CD8-positive, alpha-beta memory T cell (primary cell): ENCODE measurements at places on chromosomes 11 and 22.

DNA sequence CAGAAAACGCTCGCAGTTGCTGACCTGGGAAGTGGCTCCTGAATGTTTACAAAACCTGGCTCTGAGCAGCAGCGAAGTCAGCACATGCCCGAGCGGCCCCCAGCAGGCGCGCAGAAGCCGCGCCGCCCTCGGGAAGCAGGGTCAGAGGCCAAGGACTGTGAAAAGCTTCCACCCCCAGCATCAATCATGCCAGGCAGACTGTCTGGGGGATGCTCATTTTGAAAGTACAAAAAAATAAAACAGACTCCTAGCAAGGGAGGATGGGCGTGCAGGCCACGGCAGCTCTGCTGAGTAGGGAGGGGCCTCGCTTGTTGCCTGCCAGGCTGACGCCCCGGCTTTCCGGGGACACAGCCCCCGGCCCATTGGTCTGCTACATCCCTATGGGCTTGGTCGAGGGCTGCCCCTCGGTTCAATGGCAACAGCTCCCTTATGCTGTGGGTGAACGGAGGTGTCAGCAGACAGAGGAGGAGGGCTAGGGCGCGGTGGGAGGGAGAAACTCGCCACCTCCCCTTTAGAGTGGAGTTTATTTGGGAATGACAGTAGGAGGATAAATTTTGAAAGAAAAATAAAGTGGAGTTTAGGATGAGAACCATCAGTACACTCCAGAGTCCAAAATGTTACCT is 37.7 kb upstream of the GNB1L start:
- DNase-seq, result peak; percentile 72

- DNase-seq, result no peak
Measured at GRCh38 chr11:10730151-10730550, 20.9 kb upstream of the CTR9 start.

- no peak for DNase-seq
Measured at GRCh38 chr11:134250246-134250645, 2.9 kb downstream of the THYN1 start.

GRCh38 chr11:4606231-4607015 is 1.6 kb downstream of the TRIM68 start:
- no peak for DNase-seq

DNA sequence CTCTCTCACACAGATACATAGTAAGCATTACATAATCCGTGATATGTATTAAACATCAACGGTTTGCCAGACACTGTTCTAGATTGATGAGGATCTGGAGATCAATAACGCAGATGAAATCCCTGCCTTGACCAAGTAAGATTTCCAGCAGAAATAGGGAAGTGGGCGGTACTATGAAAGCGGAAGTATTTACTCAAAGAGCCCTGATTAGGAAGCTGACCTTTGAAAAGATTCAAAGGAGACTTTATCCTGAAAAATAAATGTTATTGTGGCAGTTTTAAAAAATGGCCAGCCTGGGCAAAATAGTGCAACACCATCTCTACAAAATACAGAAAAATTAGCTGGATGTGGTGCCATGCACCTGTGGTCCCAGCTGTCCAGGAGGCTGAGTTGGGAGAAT is 26.8 kb downstream of the GAB2 start:
- no peak for DNase-seq

- no peak for DNase-seq
Measured at GRCh38 chr22:48182031-48182430, 1419.6 kb downstream of the TBC1D22A start.

DNA sequence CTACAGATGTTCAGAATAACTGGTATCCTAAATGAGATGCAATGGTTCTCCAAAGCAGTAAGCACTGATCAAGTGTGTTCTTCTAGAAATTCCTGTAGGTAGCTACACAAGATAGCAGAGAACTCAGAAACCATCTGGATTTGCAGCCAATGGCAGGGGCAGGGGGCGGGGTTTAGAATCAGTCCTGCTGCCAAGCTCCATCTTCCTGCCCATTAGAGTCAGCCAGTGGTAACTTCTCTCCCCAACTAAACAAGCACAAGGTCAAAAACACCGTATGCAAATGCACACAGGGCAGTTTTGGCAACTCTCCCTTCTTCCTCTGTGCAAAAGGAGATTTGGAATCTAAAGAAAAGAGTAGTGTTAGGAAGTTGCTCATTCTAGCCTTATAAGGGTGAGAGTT is 237.5 kb upstream of the CCDC90B start:
- DNase-seq, result no peak

- peak; percentile 5 for DNase-seq
Measured at GRCh38 chr11:65506290-65506771, 7.5 kb downstream of the MALAT1 start.

- DNase-seq, result no peak
Measured at GRCh38 chr11:59291228-59291627, 67.5 kb upstream of the OR5AN1 start.

DNA sequence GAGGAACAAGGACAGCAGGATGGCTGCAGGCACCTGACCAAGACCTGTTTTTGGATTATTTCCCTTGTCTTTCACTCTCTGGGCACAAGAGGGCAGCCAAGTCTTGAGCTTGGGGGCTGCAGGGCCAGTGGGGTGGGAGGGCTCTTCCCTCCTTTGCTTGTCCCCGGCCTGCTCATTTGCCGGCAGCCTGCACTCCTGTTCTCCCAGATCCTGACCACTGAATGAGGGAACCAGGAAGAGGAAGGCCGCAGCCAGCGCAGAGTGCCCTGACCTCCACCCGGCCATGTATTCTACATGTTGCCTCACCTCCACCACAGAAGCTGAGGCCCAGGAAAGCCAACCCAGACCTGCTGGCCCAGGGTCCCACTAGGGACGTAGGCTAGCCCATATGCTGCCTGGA is 15.5 kb upstream of the NNMT start:
- DNase-seq, result peak; percentile 26

GRCh38 chr11:587546-587945 is 11.3 kb downstream of the PHRF1 start:
- no peak for DNase-seq

DNA sequence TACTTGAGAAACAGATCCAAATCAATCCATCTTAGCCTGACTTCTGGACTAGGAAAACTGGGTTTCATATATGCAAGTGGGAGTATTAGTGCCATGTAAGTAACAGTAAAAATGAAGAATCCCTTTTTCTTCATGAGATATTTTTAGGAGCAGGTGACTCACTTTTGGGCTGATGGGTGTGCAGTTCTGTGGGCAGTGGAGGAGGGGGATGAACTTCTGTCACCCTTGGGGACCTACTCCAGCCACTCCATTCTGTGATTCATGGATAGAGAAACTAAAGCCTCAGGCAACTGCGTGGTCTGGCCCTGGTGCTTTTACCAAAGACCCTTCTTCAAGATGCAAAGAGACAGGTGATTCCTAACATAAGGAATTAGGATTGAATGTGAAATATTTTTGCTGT is 208.6 kb upstream of the NARS2 start:
- no peak for DNase-seq

- no peak for DNase-seq
Measured at GRCh38 chr22:35359380-35360065, 21.4 kb upstream of the HMOX1 start.

DNA sequence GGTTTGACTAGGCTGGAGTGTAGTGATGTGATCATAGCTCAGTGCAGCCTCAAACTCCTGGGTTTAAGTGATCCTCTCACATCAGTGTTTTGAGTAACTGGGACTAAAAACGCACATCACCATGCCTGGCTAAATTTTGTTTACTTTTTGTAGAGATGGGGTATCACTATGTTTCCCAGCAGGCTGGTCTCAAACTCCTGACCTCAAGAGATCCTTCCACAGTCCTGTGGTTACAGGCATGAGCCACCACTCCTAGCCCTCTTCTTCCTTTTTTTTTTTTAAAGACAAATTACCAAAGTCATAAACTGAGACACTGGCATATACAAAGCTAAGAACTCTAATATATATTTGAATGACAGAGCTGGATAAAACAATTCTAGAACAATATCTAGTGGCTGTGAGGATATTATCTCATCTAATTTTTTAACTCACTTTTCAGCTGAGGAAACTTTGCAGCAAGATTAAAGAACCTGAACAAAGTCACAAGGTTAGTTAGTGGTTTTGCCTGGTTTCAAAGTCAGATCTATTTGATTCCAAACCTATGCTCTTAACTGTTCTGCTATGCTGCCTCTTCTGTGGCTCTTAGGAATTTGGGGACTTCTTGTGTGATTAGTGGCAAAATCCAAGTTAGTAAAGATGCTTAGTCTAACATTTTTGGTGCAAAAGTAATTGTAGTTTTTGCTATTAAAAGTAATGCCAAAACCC is 95.3 kb upstream of the RAG2 start:
- no peak for DNase-seq

- no peak for DNase-seq
Measured at GRCh38 chr11:126392633-126393013, 37.1 kb downstream of the ST3GAL4 start.

- DNase-seq, result no peak
Measured at GRCh38 chr11:63623513-63624140, 9.4 kb upstream of the PLAAT3 start.

GRCh38 chr11:12114193-12115033 is 4.0 kb downstream of the MICAL2 start:
- no peak for DNase-seq

- DNase-seq, result no peak
Measured at GRCh38 chr11:403021-403760, 9.2 kb downstream of the PKP3 start.

DNA sequence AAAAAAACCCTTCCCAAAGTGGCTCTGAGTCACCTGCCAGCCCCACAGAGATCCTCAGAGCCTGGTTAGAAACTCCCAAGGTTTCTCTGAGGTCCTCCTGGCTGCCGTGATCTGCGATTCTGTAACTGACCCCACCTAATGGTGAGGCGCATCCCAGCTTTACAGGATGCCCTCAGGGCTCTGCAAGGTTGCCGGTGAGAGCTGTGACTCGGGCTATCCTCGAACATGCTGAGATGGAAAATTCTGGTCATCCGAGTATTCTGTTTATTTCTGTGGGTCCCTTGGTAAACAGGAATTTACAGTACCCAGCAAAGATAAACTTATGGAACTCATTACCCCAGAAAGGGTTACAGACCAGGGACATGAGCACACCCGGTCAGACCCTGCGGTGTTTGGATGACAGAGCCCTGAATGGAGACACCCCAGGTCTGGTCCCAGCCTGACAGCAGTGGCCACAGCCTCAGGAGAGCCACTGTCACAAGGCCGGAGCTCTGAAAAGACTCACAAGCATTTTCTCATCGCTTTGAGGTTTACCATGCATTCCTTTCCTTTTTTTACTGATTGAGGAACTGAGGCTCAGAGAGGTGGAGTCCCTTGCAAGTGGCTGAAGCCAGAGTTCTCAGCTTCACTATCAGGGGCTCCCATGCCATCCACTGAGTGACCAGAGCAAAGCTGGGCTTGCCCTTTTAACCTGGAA is 22.2 kb downstream of the LIF start:
- DNase-seq, result no peak

DNA sequence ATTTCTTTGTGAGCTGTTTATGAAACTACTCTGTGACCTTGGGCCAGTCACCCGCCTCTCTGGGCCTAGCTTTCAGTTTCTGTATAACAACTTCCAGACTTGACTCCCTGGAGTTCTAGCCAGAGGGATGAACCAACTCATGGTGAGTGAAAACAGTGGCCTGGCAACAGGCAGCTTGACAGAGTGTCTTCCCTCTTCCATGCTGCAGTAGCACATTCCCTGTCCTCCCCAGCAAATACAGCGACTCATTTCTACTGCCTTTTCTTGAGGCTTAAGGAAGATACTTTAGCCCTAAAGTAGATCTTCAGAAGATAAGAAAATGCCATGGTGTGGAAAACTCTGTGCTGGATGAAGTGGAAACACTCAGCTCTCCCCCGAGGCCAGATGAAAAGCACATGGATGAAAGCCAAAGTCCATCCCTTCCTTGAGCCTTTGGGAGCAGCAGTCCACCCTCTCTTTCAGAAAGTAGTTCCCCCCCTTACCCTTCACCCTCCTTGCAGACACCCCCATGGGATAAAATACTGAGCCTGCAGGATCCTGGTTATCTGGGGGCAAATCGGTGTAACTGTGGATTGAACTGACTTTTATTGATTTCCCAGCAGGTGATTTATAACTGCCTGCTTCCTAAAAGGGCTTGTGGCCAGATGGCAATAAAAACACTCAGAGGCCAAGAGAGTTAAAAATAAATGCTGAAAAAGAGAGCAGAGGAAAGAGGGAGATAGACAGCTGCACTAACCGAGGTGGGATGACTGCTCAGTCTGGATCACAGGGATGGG is 24.1 kb downstream of the IRAG1 start:
- no peak for DNase-seq

- no peak for DNase-seq
Measured at GRCh38 chr11:105046898-105047579, 1.9 kb upstream of the CARD16 start.
